ENCODE measurements at places on chromosomes 4 and X.

GRCh38 chr4:99693140-99693539 is 35.5 kb upstream of the C4orf54 start:
- no peak for DNase-seq

- no peak for DNase-seq
These were observed 13.0 kb upstream of the FGF5 start for GRCh38 chr4:80253510-80253909.

- no peak for DNase-seq
These were observed 78.7 kb downstream of the CAPN6 start for GRCh38 chrX:111191598-111191997.

DNA sequence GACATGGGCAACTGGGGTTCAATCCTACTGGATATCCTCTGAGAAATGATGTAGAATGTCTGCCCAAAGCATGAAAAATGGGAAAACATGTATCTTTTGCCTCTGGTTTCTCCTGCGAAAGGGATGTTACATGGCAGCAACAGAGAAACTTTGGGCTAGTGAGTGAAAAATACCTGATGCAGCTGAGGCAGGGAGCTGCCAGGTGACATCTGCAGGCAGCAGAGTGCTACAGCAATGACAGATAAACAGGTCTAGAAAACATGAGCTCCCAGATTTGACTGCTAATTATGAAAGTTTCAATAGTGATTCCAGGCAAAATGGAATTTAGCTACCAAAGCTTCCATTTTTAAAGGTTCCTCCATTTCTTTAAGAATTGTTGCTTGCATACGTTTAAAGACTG is 4.8 kb upstream of the CXCL1 start:
- no peak for DNase-seq

DNA sequence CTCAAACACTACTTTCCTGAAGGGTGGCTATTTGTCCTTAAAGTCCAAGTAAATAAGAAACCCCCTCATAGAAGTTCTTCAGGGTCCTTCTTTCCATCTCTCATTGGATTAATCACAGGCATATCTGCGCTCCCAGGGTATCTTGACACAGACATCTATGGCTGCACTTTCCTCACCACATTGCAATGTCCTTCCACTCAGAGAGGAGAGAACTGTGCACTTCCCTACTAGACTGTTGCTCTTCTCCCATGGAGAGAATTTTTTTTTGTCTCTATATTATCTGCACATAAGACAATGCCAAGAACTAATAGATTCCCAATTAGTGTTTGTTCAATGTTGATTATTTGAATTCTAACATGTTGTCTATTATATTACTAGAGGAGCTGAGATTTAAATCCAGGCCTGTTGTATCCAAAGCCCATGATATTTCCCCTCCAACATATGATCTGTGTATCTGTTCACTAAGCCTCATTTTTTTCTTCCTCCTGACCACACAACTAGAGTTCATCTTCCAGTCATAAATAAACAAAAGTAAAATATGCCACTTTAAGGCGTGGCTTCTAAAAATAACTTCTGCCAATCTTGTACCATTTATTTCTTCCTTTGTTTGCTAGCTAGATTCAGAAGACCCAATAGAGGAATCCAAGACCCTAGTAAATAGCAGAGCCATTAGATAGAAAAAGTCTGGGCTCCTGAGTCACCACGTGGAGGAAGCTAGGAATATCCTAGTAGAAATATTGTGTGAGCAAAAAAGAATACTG is 61.5 kb upstream of the FAM241A start:
- no peak for DNase-seq

GRCh38 chr4:173328236-173328901 is 5.8 kb downstream of the HMGB2 start:
- no peak for DNase-seq

DNA sequence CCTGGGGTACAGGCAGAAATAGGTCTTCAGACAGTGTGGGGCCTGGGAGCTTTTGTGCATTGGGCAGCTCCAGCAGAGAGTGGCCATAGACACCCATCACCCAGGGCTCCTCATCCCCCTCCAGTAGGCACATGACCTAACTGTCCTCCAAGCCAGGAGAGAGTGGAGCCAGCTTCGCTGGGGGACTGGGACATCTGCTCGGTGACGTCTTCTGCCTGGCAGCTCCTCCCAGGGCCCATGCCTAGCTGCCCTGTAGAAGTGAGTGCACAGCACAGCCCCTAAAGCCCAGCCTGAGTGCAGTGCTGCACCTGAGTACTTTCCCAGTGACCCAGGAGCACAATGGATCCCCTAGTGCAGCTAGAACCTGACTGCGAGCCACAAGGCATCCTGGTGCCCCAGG is 279.7 kb upstream of the SLC7A11 start:
- no peak for DNase-seq

- DNase-seq, result no peak
These were observed 877.3 kb upstream of the INTU start for GRCh38 chr4:126755506-126755905.

DNA sequence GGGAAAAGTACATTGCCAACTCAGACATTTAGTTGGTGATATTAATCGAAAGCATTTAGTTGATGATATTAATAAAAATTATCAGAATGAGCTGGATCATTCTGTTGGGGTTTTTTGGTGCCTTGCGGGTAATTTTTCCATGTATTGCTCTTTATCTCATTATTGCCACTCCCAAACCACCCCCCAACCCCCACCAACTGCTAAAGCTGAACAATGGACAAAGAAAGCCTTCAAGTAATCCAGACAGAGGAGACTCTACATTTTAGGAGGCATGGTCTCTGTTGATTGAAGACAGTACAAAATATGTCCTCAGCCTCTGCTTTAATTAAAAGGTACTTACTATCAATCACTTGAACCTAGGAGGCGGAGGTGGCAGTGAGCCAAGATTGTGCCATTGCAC is 22.5 kb downstream of the PDK3 start:
- DNase-seq, result no peak

DNA sequence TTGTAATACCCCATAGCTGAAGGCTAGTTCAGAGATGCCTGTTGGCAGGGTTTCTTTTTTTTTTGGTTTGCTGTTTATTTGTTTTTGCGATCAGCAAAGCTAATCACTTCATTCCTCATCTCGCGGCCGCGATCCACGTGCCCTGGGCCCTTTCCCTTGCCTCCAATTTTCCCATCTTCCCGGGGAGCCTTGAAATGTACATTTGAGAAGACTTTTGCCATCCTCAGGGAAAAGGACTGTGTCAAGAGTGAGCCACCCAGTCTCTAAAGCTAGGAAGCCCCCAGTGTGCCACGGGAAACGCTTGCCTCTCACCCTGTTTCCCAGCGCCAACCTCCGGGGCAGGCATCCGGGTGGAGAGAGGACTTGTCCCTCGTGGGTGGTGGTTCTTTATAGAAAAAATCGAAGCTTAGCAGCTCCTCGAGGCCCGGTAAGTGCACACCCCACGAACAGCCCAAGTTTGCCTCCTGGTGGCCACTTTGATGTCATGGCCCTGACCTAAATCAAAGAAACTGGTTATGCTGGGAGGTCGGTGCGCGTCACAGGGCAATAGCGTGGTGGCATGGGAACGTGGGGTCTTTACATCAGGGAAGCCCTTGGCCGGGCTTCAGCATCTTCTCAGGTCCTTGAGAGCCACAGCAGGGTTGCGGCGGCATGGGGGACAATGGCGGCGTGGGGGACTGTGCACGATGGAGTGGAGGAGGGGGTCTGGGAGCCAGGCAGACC is 42.0 kb downstream of the MAP7D3 start:
- DNase-seq, result no peak

- no peak for DNase-seq
These were observed 608.0 kb downstream of the TLL1 start for GRCh38 chr4:166481055-166481454.

- DNase-seq, result no peak
These were observed 6.7 kb upstream of the ERCC6L start for GRCh38 chrX:72245461-72246089.

GRCh38 chr4:16442296-16442695 is 216.0 kb upstream of the TAPT1 start:
- DNase-seq, result no peak

DNA sequence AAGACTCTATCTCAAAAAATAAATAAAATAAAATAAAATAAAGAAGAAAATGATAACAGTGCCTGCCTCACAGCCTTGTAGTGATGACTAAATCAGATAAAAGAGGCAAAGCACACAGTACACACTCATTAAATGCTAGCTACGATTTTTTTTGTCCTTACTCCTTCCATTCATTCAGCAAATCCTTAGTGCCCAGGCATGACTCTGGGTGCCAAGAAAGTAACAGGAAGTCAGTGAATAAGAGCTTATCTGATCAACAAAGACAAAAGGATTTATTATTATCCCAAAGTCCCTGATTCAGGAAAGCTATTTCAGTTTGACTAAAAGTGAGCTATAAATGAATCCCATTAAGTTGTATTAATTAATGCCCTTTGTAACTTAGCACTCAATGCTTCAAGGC is 92.7 kb downstream of the SH3KBP1 start:
- DNase-seq, result no peak

GRCh38 chrX:45748369-45748774 is 547.7 kb upstream of the DIPK2B start:
- no peak for DNase-seq

- DNase-seq, result no peak
These were observed 15.3 kb upstream of the ANXA5 start for GRCh38 chr4:121712001-121712651.

GRCh38 chrX:142686206-142686605 is 339.5 kb upstream of the SPANXN4 start:
- DNase-seq, result no peak

DNA sequence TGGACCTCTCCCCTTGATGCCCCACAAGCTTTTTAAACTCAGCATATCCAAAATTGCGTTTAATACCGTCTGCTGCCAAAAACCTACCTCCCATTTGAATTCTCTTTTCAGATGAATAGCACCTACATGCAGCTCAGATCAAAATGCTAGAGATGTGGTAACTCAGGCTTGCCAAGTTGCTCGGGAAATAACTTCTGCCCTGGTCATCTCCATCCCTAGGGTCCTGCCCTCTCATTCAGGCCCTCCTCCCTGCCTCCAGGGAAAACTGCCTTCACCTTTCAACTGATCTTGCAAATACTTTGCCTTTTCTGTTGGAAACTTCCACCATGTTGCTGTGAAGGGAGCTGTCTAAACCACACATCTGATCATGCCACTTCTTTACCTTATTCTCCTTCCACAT is 114.1 kb downstream of the SPRY1 start:
- DNase-seq, result no peak

GRCh38 chr4:108171339-108172230 is 2.9 kb upstream of the LEF1 start:
- DNase-seq, result no peak

GRCh38 chr4:165612936-165613335 is 234.1 kb downstream of the CPE start:
- DNase-seq, result no peak

- DNase-seq, result no peak
These were observed 1942.1 kb upstream of the ADGRL3 start for GRCh38 chr4:59258002-59258401.

GRCh38 chr4:164977243-164978164 is at the start of gene TRIM61:
TSS of gene TRIM61 (minus strand) at chr4:164977657. CDS start at chr4:164970002, 7,655 bp downstream.
- DNase-seq, result no peak

GRCh38 chr4:6453688-6453990 is 18.8 kb downstream of the PPP2R2C start:
- DNase-seq, result no peak

GRCh38 chr4:173526027-173526482 is 4.0 kb downstream of the HAND2 start:
- no peak for DNase-seq

DNA sequence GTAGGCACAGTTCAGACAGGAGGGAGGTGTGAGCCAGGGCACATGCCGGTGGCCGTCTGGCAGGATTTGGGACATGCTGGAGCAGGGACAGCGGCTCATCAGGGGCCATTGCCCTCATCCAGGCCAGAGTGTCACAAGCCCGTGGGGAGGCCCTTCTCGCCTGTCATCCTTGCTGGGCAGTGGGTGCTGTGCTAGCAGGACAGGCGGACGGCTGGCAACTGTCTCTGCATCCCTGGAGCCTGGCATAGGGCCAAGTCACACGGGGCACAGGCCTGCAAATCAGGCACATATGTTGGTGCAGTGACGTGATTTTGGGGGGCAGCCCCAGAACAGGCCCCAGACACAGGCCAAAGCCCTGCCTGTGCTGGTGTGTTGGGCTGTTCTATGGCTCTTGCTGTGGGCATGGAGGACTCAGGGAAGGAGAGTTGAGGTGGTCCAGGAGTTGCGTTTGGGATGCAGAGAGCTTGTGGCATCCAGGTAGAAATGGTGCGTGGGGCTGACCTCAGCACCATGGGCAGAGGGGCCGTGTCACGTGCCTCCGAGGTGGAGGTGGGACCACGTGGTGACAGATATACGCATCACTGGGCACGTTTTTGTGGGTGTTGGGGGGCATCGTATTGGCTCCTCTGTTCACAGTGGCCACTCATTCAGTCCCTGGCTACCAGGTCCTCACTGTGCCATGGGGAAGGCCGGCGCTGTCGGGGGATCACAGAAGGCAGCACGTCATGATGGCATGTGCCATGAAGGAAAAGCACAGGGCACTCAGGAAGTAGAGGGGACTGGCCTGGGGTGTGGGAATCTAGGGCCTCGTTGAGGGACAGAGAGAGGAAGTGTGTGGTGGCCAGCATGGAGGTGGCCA is 14.6 kb upstream of the MSANTD1 start:
- no peak for DNase-seq

- no peak for DNase-seq
These were observed 40.2 kb upstream of the PPP2R3B start for GRCh38 chrX:426881-427280.

- DNase-seq, result no peak
These were observed 180.3 kb upstream of the MXRA5 start for GRCh38 chrX:3526731-3527130.

DNA sequence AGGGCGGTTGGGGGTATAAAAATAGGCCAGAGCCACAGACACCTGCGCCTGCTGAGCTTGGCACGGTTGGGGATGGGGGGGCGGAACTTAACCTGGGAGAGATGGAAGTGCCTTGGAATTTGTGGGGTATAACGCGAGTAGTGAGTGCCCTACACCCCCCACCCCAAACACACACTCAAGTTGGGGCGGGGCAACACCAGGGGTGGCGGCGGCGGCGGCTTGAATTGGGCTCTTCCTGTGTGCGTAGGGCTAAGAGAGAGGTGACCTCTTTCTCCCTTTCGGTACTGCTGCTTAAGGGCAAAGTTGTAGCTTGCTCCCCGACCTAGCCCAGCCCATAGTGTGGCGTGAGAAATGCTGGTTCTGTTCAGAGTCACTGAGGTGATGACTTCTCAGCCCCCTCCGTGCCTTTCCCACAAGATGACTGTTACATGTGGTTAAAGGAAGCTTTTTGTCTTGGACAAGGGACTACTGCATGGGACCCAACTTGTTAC is 839 bp downstream of the STK26 start:
- DNase-seq, result peak; percentile 12

GRCh38 chr4:114178392-114178791 is 198.9 kb upstream of the ARSJ start:
- no peak for DNase-seq

GRCh38 chr4:139878050-139878449 is 212.4 kb downstream of the MGST2 start:
- no peak for DNase-seq

DNA sequence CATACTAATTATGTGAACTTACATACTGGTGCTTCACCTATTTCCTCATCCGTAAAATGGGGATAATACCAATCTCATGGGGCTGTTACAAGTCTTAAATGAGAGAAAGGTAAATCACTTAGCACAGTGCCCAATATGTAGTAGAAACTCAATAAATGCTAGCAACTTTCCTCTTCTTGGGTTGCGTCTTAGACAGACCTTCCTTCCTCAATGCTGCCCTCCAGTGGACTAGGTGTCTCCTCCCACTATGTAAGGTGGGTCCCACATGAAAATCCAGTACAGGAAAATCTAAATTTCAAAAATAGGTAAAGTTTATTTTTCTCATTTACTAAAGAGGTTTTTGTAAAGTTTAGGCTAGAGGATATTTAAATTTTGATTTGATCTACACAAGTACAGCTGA is 20.6 kb downstream of the ZDHHC9 start:
- no peak for DNase-seq

- DNase-seq, result no peak
These were observed 88.8 kb downstream of the FMR1NB start for GRCh38 chrX:148069759-148070503.
